Eye (tissue), 1 donor: ENCODE measurements at places on chromosomes 4 and X.

GRCh38 chr4:114312338-114312737, 286.3 kb upstream of the UGT8 start:
- DNase-seq: no peak

DNA sequence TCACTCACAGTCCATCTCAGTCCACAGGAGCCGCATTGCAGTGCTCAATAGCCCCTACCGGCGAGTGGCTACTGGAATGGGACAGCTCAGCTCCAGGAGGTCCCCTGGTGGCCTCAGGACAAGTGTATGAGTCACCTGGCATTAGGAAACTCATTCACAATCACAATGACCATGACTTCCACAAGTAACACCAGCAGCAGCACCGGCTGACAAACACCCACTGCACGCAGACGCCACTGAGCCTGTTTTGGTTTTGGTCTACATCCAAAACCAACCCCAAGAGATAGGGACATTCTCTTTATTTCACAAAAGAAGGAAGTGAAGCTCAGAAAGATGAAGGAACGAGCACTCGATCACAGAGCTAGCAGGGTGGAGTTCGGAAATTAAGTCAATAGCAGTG, 8.1 kb downstream of the JAKMIP1 start:
- no peak for DNase-seq

- DNase-seq: no peak
These were observed 99.5 kb downstream of the ANK2 start for GRCh38 chr4:113148925-113149324.

DNA sequence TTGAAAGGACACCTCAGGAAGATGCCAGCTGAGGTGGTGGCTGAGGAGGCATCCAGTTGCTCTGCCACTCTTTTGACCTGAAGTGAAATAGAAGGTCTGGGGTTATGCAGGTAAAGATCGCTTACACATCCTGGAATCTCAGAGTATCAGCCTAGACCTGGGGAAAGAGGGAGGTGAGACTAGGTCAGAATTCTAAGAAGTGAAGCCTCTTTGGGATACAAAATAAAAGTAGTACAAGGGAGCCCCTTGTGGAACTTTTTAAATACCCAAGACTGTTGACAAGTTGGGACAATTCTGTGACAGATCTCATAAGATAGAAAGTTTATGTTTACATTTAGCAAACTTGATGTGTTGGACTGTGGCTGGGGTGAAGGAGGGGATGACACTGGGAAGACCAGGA, 263.1 kb downstream of the SPRY1 start:
- DNase-seq: no peak

DNA sequence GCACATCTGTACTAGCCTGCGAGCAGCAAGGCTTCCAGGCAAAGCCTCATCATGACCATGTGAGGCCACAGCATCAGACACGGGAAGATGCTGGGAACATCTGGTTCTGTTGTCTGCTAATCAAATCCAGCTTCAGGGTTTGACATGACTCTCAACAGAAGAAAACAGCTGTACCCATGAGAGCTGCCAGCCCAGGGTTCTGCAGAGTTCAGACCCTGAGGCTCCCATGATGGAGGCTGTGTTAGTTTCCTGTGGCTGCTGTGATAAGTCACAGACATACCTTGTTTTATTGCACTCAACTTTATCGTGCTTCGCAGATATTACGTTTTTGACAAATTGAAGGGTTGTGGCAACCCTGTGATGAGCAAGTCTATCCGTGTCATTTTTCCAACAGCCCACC, 37.5 kb downstream of the JAKMIP1 start:
- DNase-seq: no peak
